Activated CD4-positive, alpha-beta T cell treated with anti-CD3 and anti-CD28 coated beads for 4 hours (primary cell): ENCODE measurements at places on chromosomes 2 and 18.

GRCh38 chr2:188819792-188820191 lies 154.4 kb upstream of the COL3A1 start:
- DNase-seq, result no peak

GRCh38 chr2:28689771-28690170 lies 61.9 kb upstream of the PPP1CB start:
- no peak for DNase-seq

- no peak for DNase-seq
Observed at GRCh38 chr18:36316246-36316645, 18.7 kb downstream of the FHOD3 start.

DNA sequence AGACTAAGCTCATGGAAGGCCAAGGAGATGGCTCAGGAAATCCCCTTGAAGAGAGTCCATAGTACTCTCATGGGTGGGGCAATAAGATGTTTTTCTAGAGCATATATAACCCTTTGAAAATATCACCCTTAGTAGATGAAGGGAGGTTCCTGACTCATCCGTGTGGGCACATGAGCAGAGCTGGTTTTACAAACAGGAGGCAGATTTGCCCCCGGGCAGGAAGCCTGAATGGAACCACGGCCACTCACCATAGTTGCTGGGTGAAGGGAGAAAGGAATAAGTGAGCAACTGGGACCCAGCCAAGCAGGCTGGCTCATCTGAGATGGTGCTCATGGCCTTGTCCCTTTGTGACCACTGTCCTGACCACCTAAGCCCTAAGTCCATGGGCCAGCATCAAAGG lies 29.0 kb upstream of the MAPRE3 start:
- no peak for DNase-seq

DNA sequence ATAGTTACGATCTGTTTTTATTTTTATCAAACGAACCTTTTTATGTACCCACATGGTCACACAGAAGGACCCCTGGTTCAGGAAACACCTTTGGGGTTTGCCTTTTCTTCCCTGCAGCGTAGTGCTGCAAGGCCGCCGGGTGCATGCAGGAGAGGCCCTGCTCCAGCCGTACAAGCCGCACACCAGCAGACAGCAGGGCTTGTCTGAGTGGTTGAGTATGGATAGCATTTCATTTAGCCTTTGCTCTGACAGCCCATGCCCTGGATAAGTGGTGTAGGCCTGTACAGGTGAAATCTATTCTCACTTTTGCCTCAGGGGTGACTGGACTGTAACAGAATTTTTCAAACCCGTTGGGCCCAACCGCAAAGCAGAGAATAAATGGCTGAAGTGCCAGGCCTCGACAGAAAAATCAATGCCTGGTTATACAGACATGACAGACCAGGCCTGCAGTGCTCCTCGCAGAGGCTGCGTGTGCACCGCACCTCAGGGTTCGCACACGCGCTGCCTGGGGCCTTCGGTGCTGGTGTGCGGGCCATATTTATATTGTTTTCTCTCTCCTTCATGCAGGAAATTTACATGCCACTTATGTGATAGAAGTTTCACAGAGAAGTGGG lies 279.1 kb downstream of the ZNF407 start:
- no peak for DNase-seq

GRCh38 chr18:80192653-80193385 lies 54.5 kb downstream of the PARD6G start:
- no peak for DNase-seq

DNA sequence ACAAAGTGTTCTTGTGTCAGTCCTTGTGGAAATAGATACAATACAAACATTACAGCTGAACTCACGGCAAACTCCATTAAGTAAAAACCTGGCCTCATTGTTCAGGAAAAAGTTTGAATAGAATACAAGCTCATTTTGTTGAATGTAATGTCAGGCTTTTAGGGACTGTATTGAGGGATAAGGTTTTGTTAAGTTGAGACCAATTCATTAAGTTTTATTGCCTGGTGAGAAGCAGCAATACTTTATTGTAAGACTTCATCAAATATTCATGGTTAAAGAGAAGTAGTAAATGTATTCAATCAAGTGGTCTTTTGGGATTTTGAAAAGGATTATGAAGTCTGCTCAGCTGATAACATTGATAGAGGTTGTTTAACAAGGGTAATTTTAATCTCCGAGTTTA lies 35.4 kb upstream of the METAP1D start:
- no peak for DNase-seq

- DNase-seq, result no peak
Observed at GRCh38 chr18:62952807-62953206, 237.5 kb downstream of the PHLPP1 start.

DNA sequence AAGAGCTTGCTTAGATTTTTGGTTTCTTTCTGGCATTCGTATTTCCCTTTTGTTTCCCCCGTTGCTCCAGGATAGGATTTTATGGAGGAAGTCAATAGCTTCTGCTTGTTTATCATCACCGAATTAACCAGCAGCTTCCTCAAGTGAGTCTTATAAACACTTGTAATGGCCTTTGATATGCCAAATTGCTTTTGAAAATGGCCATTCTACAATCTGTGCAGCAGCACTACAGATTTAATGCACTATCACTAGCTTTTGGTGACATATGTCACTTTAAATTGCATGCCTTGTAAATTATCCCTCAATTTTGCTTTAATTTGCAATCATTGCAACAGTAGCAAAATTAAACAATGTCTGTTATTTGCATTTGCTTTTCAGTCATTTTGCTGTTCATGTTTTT lies 774.7 kb downstream of the METTL4 start:
- no peak for DNase-seq

DNA sequence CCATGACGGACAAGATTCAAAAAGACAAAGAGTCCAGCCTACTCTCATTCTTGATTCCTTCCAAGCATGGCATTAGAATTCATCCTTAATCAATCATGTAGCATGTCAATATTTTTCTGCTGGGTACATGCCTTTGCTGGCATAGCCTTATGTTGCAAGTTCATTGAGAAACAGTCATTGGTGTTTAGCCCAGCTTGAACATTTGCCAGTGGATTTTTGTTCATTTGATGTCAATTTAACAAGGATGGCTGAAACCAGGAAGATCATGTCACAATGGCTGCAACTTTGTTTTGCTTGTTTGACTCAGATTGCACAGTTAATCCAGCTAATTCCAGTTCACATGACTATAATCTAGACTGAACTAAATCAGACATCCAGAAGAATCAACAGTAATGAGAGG lies 1132.2 kb downstream of the LRP1B start:
- DNase-seq, result no peak

GRCh38 chr2:27833931-27834330 lies 56.3 kb downstream of the RBKS start:
- no peak for DNase-seq

DNA sequence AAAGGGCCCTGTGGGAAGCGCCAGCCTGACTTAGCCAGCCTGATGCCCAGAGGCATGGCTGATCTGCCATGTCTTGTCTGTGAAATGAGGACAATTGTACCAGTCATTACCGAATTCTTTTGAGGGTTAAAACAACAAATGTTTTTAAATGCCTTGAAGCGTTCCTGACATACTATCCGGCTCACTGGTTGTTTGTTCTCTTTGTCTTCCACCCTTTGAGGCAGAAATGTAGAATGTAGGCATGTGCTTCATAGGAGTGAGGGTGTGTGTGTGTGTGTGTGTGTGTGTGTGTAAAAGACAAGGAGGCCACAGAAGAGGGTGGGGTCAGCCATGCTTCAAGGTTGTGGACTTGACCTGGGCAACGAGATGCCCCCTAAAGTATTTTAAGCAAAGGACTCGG lies 35.5 kb downstream of the TGFBRAP1 start:
- no peak for DNase-seq

GRCh38 chr18:37689841-37690240 lies 124.2 kb upstream of the CELF4 start:
- DNase-seq, result no peak

GRCh38 chr18:8507361-8507760 lies 101.9 kb upstream of the RAB12 start:
- no peak for DNase-seq

- DNase-seq, result no peak
Observed at GRCh38 chr18:43012951-43013350, 102.5 kb downstream of the RIT2 start.

DNA sequence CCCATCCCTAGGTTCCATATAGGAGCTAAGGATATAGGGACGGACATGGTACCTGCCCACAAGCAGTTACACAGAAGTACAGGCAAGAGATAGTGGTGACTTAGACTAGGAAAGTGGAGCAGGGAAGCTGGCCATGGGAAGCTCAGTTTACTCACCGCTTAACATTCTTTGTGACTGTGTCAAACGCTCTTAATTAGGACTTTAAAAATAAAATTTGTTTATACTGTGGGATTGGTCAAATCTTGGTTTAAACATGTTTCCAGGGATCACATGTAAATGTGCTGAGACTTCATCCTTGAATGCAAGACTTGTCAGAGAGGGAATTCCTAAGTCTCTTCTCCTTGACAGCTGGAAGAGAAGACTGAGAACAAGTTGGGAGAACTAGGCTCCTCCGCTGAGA lies 107.3 kb downstream of the MTCL1 start:
- no peak for DNase-seq

DNA sequence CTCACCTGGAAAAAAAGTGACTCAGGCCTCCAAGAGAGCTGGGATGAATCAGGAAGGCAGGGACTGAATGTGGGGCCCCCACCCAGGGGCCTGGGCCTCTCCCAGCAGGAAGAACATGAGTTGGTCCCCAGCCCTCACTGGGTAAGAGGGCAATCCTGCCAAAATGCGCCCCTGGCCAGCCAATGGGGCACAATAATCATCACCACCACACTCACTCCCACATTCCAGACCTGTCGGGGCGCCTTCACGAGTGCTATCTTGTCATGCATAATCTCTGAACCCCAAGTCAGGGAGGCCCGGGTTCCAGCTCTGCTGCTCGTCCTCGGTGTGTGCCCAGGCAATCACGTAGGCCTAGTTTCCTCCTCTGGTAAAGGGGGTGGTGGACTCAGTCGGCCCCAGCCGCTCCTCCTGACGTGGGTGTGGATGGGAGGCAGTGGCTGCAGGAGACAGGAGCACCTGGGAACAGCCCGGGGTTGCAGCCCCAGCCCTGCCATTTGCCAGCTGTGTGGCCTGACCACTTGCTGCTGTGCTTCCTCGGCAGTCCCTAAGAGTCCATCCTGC lies 115.1 kb downstream of the CYP26B1 start:
- DNase-seq, result no peak

GRCh38 chr18:32372381-32373061 lies 98.2 kb downstream of the GAREM1 start:
- no peak for DNase-seq
